ENCODE measurements at places on chromosomes 13 and 19.

GRCh38 chr19:18785179-18786124, 5.7 kb downstream of the COMP start:
- DNase-seq = peak; percentile 51

GRCh38 chr19:50669302-50670101, 20.3 kb downstream of the C19orf81 start:
- no peak for DNase-seq

- DNase-seq = no peak
Measured at GRCh38 chr19:20060282-20060681, 17.5 kb upstream of the ZNF90 start.

- no peak for DNase-seq
Measured at GRCh38 chr13:97214921-97215320, 7.2 kb upstream of the MBNL2 start.

- DNase-seq = no peak
Measured at GRCh38 chr13:25507841-25508240, 136.1 kb downstream of the ATP8A2 start.

- no peak for DNase-seq
Measured at GRCh38 chr13:50125304-50125553, 110.0 kb downstream of the KCNRG start.

DNA sequence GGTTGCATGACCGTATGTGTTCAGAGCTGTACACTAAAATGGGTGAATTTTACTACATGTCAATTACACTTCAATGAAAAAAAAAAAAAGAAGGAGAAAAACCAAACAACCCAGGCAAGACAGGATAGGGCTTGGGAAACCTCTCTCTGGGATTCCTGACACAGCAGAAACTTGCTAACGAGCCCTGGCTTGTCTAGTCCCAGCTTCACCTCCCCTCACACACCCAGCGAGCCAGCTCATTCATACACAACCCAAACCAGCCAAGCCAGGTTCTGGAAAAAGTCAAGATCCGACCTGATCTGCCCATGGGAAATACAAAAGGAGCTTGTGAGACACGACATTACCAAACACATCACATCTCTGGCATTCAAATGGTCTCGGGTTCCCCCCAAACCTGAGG, 3.7 kb upstream of the TECR start:
- DNase-seq = no peak
